ENCODE measurements at places on chromosomes 3 and 15.

DNA sequence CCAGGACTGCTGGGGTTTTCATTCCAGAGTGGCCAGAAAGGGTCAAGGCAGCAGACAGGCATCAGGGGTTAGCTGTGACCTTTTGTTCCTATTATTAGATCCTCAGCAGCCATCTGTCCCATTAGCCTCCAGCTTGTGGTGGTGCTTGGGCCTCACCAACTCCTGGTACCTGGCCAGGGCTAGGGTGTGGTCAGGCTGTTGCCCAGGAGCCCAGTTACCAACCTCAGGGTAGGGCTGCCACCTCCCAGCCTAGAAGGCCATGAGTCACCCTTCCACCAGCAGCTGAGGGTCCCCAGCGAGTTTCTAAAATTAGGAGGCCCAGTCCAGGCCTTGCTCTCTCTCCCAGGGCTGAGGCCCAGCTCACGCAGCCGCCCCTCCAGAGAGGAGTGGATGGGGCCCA, 12.2 kb downstream of the TMEM43 start:
- no peak for DNase-seq

GRCh38 chr3:67000009-67000408, 1.9 kb downstream of the KBTBD8 start:
- DNase-seq = no peak

DNA sequence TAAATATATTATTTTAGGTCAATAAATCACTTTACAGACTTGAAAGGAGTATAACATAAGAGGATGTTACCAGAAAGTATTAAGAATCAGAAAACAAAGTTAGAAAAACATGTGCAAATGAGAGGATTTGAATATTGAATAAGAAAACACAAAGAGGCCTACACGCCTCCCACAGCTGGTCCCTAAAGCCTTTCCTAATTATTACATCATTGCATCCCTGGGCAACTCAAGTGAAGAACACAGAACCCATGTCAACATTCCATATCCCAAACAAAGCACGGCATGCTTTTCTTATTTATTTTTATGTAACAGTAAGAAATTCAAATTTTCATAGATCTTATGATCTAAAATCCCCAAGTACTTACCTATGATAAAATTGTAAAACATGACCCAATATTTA, 61.2 kb downstream of the HERC1 start:
- no peak for DNase-seq

- no peak for DNase-seq
Observed at GRCh38 chr3:15099364-15100098, 583 bp upstream of the RBSN start.

- DNase-seq = no peak
Observed at GRCh38 chr3:24680214-24680967, 185.7 kb upstream of the THRB start.

- DNase-seq = no peak
Observed at GRCh38 chr3:134768837-134769236, 26.2 kb upstream of the EPHB1 start.

DNA sequence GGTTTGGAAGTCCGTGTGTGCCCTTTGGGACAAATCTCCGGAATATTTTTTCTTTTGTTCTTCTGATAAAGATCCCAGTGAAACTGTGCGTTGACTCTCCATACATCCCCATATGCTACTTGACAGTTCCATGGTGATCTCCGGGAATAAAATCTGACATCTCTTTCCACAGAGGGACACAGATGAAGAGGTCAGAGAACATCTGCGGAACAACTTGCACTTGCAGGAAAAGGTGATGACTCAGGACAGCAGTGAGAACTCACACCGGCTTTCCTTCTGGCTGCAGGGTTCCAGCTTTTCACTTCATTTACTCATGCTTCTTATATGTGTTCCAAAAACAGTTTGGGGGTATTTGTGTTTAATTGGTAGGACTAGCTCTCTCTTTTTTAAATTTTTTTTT, 157.5 kb upstream of the CHRM5 start:
- DNase-seq = no peak

DNA sequence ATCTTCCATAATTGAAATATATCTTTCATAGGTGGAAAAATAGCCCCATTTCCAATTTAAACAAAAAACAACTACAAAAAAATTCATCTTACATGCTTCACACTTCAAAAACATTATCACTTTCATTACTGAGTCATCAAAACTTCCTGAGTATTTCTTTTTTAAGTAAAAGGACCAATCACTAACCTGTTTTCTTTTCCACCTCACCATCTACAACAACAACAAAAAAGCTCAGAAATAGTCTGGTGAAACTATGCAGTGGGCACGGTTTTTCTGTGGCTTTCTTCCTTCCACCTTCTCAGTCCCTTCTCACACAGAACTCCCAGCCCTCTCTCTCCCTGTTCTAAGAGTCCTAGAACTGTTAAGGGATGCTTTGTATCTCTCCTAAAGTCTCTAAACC, 20.3 kb upstream of the TNIK start:
- peak; percentile 40 for DNase-seq

DNA sequence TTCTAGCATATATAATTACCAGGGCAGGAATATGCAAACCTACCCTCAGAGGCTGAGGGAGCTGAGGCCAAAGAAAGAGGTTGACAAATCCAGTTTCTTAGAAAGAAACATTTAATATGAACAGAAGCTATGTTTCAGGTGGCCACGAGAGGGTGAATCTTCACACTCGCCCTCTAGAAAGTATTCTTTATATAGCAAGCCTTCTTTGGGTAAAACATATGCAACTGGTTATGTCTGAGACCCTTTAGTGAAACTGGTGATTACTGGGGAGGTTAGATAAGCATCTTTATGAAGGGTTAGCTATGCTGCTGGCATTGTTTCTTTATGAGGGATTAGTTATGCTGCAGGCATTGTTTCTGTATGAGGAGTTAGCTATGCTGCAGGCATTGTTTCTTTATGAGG, 50.7 kb upstream of the GOLGA6L2 start:
- no peak for DNase-seq

DNA sequence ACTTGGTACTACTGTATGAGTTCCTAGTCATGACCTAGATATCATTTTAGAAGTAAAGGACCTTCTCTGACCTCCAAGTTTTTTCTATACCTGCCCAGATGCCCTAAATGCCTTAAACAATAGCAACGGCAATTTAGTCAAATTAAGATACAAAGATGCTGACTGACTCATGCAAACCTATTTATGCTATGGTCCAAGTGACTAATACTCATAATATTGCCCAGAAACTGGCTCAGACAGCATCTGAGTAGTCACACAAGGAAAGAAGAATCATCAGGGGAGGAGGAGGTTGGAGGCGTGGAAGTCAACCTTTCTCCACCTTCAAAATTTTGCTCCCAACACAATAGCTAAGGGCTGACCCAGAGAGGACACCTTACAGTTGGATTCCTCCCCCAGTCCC, 6.8 kb downstream of the FYCO1 start:
- DNase-seq = no peak

- DNase-seq = no peak
Observed at GRCh38 chr3:44802011-44802410, 40.4 kb downstream of the KIF15 start.

DNA sequence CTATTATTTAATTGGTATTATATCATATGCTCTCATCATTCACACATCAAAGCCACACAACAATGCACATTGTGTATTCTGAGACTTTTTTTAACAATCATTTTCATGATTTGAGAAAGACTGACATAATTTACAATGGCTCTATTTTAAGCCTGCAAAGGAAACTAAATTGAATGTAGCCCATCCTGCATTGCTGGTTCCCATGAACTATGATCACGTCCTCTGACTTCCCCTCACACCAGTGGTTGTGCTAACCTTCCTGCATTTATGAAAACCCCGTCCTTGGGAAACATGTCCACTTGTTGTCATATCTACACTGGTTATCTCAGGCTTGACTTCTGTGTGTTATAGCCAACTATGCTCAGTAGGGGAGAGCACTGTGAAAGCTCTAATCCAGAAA, 546.2 kb downstream of the MECOM start:
- no peak for DNase-seq

DNA sequence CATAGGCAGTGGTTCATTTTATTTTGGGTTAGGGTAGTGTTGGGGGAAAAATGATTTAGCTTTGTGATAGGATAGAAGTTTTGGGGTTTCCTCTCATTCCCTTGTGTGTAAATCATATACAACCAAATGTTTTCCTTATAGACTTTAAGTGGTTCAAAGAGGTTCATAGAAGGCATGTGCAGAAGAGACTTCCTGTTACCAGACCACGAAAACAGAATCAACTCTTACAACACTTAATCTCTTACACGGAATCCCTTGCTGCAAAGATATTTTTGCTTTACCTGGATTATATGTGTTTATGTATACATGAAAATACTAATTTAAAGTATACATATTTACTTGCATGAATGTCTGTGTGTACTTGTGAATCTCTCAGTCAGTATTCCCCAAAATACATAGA, 2.9 kb downstream of the TMOD2 start:
- no peak for DNase-seq

- no peak for DNase-seq
Observed at GRCh38 chr3:57199895-57200297, at the start of gene HESX1. Gene HESX1 (minus strand): TSS chr3:57199978. CDS start chr3:57199918, 60 bp downstream.

DNA sequence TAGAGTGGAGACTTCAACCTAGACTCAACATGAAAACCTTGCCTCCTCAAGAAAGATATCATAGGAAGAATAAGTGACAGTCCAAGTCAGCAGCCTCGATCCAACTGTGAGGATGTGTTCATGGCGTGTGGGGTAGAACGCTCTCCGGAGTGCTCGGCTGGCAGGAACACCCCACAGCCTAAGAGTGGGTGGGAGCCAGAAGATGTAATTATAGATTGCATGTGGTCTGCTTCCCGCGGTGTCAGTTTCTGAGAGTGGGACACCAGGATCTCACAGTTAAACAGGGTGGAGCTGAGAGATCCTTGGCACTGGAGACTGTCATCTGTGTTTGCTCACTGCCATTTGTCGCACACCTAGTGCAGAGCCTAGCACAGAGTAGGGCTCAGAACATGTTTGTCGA, 158.0 kb downstream of the CTNNB1 start:
- DNase-seq = no peak

DNA sequence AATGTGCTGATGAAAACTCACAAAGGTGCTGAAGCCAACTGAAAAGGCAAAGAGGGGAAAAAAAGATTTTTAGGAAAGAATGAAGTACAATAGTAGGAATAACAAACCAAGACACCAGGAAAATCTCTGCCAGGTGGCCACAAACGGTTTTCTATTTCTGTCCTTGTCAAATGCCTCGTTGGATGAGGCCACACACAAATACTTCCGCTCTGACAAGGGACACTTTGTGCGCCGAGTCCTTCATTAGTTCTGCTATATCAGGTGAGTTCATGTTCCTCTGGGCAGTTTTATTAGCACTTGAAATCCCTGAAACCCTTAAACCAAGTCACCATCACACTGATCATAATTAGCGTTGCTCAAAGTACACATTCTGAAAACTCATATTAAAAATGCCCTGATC, 373.1 kb downstream of the VPS13C start:
- DNase-seq = no peak

DNA sequence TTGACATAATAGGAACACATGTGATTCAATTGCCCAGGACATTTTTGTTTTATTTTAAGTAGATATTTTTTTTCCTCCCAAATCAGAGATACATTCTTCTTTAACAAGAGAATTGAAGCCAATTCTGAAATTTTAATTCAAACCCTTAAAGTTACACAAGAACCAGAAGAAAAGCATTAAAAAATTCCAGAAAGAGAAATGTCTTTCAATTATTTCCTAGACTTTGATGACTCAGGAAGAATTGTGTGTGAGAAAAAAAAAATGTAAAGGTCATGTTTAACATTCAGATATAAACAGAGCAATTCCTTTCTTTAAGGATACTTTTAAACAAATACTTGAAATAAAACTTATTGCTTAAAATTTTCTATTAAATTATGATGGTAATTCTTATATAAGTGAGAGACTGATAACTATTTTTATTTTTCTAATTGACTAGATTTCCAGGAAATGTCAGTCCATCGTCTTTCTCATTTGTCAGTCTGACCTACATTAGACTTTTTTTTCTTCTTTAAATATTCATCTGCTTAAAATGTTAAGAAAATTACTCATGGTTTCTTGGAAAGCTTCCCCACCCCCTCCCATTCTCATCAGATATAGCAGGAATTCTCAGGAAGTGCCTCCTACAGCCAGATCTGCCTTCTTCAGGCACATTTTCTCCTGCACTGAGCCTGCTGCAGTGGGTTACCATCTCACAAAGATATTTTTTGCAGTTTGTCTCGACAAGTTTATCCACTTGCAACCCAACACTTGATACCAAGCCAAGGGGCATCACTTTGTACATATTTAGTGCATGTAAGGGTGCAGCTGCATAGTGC, 261.8 kb upstream of the CBLB start:
- no peak for DNase-seq

DNA sequence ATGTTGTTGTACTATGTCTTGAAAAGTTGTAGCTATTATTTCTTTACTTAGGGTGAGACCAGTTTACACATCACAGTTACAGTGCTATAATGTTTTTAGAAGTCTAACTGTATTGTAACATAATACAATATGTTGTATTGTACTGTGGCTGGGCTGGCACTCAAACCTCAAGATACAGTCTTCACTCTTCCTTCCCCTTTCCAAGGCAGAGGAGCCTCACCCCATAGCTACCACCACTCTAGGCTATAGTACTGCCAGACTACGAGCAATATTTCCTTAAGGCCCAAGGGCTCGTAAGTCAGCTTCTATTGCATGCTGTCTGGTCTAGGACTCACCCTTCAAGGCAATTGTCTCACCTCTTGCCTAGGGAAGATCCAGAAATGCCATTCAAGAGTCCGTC, 597.7 kb downstream of the OTOL1 start:
- DNase-seq = no peak

DNA sequence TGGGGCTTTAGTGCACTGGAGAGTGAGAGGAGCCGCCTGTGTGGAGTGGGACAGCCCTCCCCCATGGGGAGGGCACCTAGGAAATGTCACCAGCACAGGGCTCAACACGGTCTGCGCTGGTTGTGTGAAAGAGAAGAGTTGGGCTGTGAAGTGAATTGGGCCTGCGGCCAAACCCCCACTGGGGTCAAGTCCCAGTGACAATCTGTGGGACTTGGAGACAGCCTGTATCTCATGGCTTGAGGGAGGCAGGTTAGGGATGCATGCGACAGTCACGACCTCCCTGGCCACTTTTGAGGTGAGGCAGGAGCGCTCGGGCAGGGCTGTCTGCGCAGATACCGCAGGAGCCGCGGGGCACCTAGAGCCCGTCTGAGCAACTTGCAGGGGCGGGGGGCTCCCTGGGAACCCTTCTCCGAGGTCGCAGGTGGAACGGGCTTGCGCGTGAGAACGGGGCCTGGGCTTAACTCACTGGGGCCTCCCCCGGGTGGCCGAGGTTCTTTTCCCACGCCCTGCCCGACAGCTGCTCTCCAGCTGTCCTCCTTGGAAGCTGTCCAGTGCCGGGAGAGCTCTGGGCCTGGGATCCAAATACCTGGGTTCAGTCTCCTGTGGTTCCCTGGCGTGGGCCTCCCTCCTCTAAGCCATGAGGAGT, 77.4 kb downstream of the SNRK start:
- no peak for DNase-seq

- DNase-seq = no peak
Observed at GRCh38 chr3:50068134-50068533, 20.6 kb upstream of the RBM5 start.

- no peak for DNase-seq
Observed at GRCh38 chr15:35928847-35929246, 382.9 kb upstream of the DPH6 start.

- no peak for DNase-seq
Observed at GRCh38 chr15:60057554-60057953, 53.4 kb downstream of the FOXB1 start.

All from CD4-positive, alpha-beta T cell treated with Interleukin-6 at 100 ng/mL for 8 hours (primary cell).